Stimulated activated CD4-positive, alpha-beta T cell treated with anti-CD3 and anti-CD28 coated beads, Interleukin-15, amount 100 ng/mL, for 48 hours (primary cell): ENCODE measurements at places on chromosomes 7 and 10.

DNA sequence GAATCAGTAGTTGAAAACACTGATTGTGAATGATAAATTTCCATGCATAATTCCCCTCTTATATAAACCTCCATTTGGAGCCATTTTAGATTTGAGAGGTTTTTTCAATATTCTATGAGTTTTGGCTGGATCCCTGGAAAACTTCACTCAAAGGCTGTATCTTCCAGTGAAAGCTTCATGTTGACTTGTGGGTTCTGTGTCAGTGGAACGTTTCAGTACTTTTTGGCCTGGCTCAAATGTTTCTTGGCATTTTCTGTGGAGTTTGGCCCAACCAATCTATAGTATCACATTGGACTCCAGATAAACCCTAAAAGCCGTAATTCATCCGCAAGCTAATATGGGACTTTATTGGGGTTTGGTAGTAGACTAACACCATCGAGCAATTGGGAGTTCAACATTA is 172.6 kb upstream of the PRPS1L1 start:
- no peak for DNase-seq

DNA sequence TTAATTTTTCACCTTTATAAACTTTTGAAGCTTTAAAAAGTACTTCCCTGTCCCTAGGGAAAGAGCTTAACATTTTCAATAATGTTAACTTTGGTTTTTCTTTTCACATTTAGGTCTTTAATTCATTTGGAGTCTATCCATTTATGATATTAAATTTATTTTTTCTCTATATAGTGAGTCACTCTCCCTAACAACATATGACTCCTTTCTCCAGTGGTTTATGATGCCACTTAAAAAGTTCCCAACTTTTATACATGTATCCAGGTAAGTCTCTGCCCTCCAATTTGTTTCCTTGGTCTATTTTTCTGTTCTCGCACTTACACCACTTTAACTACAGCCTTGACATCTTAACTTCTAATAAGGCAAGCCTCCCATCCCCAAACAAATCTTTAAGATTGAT is 3.5 kb downstream of the CACUL1 start:
- no peak for DNase-seq

- DNase-seq: no peak
These were observed 171.6 kb upstream of the FOXP2 start for GRCh38 chr7:114242992-114243507.

- DNase-seq: no peak
These were observed 272.6 kb downstream of the GATA3 start for GRCh38 chr10:8327140-8327423.

DNA sequence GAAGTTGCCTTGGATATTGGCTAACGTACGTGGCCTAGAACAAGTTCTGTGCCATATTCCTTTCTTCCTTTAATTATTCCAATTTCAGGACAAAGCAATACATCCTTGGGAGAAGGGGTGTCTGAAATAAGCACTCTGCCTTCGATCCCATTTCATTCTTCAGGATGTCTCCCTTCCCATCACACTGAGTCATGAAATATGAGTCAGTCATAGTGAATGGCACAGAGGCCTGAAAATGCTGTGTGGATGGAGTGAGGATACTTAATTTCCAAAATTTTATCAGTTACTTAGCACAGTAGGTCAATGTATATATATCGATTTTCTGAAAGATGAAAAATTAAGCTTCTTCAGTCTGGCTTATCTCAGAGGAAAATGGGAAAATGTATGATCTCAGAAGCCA is 19.5 kb downstream of the EVX1 start:
- no peak for DNase-seq

- DNase-seq: no peak
These were observed 161.1 kb downstream of the PRKAG2 start for GRCh38 chr7:151715666-151716315.

DNA sequence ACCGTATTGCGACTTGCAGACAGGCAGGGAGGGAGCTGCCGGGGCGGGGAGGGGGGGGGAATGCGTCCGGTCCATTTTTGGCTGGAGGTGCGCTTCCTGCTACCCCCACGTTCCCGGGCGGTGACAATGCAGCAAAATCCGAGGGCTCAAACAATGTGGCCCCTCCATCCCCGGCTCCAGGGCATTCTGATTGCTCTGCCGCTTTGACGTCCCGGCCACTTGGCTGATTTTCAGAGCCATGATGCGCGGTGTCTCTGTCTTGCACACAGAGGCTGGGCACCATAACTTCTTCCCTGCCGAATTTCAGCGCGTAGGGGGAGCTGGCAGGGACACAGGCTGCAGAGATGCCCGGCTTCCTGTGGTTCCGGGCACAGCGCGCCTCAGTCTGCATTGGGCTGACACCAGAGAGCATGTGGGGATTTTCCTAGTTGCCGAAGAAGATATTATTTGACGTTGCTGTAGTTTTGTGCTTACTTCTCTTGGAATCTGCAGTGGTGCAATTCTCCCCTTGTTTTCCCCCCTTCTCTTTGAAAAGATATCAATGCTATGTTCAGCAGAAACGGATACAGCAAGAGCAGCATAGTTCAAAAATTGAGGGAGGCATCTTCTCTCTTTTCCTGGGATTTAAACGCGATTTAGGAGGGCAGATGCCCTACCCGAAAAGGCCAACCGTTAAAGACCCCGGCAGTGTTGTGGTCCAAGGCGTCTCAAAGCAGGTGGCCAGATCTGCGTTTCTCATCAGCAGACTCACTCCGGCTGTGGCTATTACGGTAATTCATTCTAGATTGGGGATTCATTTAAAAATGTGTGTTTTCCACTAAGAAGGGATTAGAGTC is 1.4 kb downstream of the HECW1 start:
- no peak for DNase-seq

DNA sequence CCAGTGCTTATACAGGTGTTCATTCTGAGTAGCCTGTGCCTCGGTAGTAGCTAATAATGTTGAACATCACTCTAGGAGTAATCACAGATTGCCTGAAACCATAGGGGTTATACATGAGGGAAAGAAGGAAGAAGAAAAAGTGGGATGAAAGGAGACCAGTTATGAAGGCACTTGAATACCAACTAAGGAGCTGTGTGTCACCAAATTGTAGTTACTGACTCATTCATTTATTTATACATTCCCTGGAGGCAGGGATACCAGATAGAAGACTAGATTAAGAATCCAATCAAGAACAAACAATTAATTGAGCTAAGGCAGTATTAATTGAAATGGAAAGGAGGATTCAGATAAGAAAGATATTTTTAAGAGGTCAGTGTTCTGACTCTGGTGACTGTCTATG is 129.6 kb upstream of the PRPS1L1 start:
- DNase-seq: no peak

GRCh38 chr7:119900996-119901672 is 371.8 kb upstream of the KCND2 start:
- no peak for DNase-seq

- no peak for DNase-seq
These were observed 49.6 kb downstream of the TES start for GRCh38 chr7:116259871-116260440.

DNA sequence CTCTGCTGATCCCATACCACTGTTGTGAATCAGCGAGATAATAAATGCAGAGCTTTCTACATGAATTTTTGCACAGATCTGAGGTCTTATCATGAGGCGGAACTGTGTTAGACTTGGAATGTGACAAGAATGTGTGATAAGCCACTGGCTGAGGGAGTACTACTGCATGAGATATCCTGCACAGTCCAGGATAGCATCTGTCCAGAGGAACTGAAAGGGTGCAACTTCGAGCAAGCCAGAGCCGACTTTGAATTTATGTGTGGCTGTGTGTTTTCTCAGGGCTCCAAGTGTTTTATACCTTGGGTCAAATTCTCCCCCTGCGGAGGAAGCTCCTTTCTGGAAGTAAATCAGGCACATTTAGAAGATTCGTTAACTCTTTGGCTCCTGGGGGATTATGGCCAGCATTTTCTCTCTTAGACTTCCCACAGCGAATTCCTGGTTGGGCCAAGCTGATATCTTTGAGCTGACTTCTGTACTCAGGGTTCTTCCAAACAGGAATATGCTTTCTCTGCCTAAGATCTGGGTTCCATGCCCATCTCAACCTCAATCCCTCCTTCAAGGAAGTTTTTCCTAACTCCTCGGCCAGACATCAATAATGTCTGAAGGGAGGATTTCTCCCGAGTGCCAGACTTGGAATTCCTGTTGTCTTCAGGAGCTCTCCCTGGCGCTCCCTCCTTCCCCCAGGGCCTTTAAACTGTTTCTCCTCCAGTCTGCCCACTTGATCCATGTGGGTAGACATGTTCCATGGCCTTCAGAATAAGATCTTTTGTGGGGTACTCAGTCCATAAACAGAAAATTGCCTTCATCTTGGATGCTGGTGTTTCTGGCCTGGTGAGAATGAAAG is 2.5 kb upstream of the MEST start:
- no peak for DNase-seq

- no peak for DNase-seq
These were observed 256.7 kb downstream of the AGMO start for GRCh38 chr7:15305002-15305600.
